NCI-H226 (cell line): ENCODE measurements at places on chromosomes 4 and X.
A peak's percentile ranks its signal among the peaks of the same experiment; 100 is the strongest.

GRCh38 chr4:175639346-175639745 is 172.7 kb downstream of the GPM6A start:
- DNase-seq = no peak

- DNase-seq = no peak
Observed at GRCh38 chr4:16238327-16238726, 12.1 kb upstream of the TAPT1 start.

- DNase-seq = no peak
Observed at GRCh38 chr4:81635739-81636138, 164.0 kb upstream of the RASGEF1B start.

DNA sequence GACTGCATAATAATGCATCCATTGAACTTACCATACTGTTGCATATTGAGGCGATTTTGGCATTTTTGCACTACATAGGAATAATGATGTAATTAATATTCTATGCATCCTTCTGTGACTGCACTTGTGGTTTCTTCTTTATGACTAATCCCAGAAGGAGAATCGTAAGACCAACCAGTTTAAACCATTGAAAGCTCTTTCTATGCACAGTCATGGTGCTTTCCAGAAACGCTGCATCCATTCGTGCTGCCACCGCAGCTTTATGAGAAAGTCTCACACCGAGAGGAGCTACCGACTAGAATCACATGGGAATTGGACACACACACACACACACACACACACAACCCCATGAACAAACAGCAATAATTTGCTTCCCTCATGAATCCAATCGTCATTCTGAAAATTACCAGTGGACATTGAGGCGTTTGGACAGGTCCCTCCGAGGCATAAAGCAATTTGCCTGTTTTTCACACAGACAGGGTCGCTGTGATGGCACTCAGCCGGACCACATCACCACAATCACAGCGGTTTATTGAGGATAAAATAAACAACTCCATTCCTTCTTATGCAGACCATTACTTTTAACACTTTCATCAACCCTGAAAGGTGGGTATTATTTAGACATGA is 64.2 kb downstream of the PACRGL start:
- no peak for DNase-seq

DNA sequence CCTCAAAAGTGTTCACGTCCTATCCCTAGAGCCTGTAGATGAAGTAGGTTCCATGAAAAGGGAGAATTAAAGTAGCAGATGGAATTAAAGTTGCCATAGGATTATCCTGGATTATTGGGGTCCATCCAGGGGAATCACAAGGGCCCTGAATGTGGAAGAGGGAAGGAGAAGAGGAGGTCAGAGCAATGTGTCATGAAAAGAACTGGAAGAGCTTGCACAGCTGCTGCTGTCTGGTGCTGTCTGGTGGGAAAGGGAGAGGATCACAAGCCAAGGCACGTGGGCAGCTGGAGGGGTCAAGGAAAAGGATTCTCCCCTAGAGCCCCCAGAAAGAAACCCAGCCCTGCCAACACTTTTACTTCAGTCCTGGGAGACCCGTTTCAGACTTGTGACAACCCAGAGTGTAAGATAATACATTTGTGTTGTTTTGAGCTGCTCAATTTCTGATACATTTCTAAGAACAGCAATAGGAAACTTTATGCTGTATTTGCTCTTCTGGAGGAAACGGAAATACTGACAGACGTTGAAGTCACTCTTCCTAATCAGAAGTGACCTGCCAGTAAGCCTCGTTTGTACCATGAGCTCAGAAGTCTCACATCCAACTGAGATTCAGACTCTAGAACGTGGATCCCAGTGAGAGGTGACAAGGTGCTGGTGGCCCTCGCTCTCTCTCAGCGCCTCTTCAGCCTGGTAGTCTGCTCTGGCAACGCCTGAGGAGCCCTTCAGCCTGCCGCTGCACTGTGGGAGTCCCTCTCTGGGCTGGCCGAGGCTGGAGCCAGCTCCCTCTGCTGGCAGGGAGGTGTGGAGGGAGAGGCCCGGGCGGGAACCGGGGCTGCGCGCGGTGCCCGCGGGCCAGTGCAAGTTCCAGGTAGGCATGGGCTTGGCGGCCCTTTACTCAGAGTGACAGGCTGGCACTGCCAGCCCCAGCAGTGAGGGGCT is 34.7 kb upstream of the ENPP6 start:
- no peak for DNase-seq

DNA sequence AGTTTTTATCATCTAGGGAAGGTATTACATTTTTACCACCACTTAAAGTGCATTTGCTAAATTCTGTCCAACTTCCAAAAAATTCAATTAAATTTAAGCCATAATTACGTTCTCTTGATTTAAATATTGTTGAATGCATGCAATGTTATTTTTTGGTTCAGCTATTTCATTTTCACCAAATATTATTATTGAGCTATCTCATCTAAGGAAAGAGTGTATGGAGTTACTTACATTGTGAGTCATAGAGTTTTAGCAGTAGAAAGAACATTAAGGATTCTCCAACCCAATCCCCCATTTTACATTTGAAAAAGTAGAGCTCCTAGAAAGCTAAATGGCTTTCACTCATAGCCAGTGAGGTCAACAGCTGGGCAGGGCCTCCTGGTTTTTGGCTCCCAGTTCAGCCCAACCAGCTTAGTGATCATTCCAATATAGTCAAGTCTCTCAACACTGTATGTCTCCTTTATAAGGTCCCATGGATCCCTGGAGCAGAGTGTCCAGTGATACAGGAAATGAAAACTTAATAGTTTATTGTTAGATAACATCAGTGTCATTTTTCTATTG is 60.5 kb downstream of the NDNF start:
- DNase-seq = no peak

- no peak for DNase-seq
Observed at GRCh38 chr4:84099599-84099998, 399.5 kb downstream of the NKX6-1 start.

DNA sequence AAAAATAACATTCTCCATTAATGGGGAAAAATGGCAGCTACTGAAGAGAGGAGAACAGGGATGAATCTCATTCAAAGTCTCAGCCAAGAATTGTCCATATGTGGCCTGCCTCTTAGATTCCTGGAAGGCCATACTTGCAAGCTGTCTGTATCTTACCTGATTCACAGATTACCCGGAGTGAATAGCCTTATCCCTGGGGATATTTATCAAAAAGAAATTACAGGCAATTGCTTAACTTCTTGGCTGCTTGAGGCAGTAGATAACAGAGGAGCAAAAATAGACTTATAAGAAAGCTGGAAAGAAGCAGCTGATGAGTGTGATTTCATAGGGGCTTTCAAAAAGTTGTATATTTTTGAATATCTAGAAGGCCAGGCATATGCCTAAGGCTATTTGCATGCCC is 68.8 kb upstream of the PPP1R2C start:
- DNase-seq = peak; percentile 62

- DNase-seq = no peak
Observed at GRCh38 chrX:20374900-20375438, 108.3 kb upstream of the RPS6KA3 start.

DNA sequence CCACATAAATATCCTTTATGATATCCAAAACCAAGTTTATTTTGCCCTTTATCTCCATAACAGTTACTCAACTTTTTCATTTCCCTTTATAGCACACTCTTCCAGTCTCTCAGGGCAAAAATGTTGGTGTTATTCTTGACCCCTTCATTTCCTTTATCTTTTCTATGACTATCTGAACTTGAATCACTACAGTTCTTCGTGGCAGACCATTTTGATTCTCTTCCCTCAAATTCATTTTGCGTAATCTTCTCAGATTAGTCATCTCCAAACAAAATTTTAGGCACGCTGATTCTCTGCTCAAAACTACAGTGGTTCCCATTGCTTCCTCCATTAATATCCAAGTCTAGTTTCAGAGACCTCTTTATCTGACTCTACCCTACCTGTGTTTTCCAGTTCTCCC is 26.1 kb downstream of the RUFY3 start:
- DNase-seq = peak; percentile 9

GRCh38 chr4:67019686-67020437 is 525.4 kb downstream of the CENPC start:
- DNase-seq = peak; percentile 60

GRCh38 chrX:17805120-17805519 is 56.0 kb downstream of the RAI2 start:
- DNase-seq = no peak

- DNase-seq = no peak
Observed at GRCh38 chrX:154602766-154603437, 16.2 kb downstream of the CTAG1B start.

- peak; percentile 7 for DNase-seq
Observed at GRCh38 chr4:105637408-105638176, 70.9 kb downstream of the INTS12 start.

- DNase-seq = no peak
Observed at GRCh38 chrX:107675823-107676555, 47.7 kb downstream of the PRPS1 start.

GRCh38 chr4:78984593-78984992 is 45.4 kb upstream of the PAQR3 start:
- no peak for DNase-seq

- DNase-seq = no peak
Observed at GRCh38 chr4:20625426-20625825, 74.8 kb upstream of the PACRGL start.

DNA sequence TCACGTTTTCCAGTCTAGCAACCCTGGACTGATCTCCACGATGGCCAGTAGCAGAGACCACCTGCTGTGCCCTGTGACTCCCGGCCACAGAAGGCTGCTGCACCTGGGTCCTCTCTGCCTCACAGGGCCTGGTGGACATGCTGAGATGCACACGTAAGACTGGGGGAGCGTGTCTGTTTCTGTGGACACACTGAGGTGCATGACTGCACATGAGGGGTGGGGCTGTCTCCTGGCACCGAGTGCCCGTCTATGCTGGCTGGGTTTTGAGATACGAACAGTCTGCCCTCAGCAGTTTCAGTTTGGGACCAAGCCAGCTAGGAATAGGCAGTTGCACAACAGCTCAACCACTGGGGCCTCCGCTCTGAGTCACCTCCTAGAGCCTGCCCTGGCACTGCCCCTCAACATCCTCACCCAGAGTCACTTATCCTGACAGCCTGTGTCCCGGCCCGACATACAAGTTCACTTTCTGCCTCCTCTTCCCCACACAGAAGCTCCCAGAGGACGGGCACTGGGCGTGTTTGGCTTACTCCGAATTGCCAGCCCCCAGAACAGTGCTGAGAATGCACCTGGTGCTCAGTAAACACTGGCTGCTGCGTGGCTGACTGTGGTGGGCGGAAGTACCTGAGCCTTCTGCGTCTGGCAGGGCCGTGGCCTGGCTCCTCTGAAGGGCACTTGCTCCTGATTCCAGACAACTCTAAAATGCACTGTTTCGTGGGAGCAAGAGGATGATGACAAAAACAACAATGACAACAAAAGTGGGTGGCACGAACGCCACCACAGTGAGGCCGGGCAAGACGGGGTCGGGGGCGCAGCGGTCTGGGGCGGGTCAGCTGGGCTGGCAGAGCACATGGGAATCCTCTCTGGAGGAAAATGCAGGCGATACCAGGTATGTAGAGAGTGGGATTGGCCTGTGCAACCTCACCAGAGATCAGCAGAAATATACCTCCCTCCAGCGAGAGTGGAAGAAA is 30.9 kb downstream of the RNF212 start:
- peak; percentile 84 for DNase-seq

GRCh38 chrX:148069759-148070503 is 88.8 kb downstream of the FMR1NB start:
- no peak for DNase-seq

- no peak for DNase-seq
Observed at GRCh38 chr4:56330691-56331090, 56.6 kb downstream of the AASDH start.

DNA sequence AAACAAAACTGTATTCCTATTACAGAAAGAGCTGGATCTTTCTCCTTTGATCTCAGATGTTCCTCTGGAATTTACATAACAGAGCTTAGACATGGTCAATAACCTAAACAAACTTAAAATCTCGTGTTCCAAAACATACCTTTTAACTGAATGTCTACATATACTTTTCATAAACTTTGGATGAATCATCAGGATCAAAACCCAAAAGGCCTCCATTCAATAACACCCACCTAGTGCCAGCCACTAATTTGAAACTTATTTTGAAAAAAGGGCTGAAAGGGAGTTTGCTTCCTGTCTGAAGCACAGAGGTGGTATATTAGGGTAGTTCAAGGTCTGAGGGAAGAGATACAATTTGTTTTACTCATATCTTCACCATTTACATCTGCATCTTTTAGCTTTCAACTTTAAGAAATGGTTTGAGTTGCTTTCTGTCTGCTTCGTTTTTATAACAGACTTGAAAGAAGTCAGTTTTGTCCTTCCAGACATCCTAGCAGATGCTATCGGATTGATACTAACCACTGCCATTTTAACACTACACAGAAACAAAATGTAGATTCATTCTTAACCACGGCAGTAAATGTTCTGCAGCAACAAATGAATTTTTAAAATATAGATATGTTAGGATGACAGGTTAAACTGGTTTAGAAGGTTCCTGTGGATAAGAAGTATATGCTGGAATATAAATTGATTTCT is 242.8 kb upstream of the DKK2 start:
- DNase-seq = no peak

DNA sequence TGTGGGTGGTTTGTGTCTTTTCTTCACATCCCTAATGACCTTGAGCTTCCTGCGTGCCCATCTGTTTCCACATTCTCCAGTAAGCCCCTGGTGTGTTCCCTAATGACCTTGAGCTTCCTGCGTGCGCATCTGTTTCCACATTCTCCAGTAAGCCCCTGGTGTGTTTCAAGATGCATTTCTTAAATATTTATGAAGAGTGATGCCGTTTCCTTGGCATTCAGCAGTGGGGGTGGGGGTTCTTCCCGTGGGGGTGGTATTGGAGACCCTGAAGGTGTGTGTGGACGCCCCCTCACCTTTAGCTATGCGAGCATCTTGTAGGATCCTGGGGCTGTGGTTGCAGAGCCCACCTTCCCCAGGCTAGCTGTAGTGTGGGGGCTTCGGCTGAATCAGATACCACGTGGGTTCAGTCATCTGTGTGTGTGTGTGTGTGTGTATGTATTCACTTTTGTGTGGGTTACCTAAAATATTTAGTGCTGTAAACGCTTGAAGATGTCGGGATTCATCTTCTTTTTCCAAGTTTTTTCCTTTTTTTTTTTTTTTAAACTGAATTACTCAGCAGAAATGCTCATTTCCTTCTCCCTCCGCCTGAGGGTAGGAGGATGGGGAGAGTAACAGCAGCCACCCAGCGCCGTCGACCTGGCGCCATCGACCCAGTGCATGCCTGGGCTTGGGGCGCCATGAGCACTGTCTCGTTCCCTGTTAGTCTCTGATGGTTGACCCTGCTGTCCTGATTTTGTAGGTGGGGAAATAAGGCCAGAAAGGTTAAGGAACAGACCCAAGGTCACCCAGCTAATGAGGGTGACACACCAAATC is 9.9 kb downstream of the NSG1 start:
- DNase-seq = no peak

- no peak for DNase-seq
Observed at GRCh38 chrX:153861733-153862310, 24.2 kb downstream of the L1CAM start.

GRCh38 chr4:91228659-91229058 is 1075.1 kb upstream of the GRID2 start:
- no peak for DNase-seq
